Activated T-cell treated with anti-CD3 and anti-CD28 coated beads, Interleukin-2, amount 50 U/mL, for 72 hours (primary cell): ENCODE measurements at places on chromosomes 7 and 10.

- no peak for DNase-seq
Measured at GRCh38 chr10:66762218-66762729, 163.6 kb upstream of the LRRTM3 start.

- DNase-seq: no peak
Measured at GRCh38 chr7:29878081-29878688, 71.9 kb downstream of the WIPF3 start.

DNA sequence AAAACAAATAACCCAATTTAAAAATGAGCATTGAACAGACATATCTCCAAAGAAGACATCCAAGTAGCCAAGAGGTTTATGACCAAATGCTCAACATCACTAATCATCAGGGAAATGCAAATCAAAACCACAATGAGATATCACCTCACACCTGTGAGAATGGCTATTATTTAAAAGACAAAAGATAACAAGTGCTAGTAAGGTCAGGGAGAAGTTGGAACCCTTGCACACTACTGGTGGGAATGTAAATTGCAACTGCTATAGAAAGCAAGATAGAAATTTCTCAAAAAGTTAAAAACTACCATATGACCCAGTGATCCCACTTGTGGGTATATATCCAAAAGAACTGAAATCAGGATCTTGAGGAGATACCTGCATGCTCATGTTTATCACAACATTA lies 49.5 kb downstream of the SGMS1 start:
- DNase-seq: no peak

GRCh38 chr7:5495581-5496375 lies 72.1 kb upstream of the TNRC18 start:
- DNase-seq: no peak

GRCh38 chr7:4730971-4731370 lies 44.5 kb upstream of the AP5Z1 start:
- no peak for DNase-seq

DNA sequence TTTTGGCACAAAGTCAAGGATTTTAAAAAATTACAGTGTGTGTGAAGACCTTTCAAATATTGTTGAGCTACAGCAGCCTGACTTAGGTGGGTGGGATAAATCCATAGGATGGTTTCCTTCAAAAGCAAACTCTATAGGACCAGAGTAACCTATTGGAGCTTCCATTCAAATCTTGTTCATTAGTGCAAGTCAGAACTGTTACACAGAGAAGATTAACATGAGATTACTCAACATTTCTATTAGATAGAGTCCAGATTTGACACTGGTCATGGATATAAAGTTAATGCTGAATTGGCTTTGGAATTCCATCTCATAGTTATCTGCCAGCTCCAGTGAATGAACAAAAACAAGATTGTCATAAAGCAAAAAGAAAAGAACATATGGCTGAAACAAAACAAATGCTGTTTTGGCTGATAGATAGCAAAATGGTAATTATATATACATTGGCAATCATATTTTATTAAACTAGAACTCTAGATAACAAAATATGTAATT lies 129.6 kb upstream of the SEMA3A start:
- no peak for DNase-seq

- DNase-seq: no peak
Measured at GRCh38 chr10:12638103-12638502, 288.8 kb downstream of the CAMK1D start.

GRCh38 chr7:20597339-20597738 lies 18.1 kb upstream of the ABCB5 start:
- DNase-seq: no peak

- DNase-seq: no peak
Measured at GRCh38 chr10:15344876-15345285, 26.2 kb downstream of the FAM171A1 start.

DNA sequence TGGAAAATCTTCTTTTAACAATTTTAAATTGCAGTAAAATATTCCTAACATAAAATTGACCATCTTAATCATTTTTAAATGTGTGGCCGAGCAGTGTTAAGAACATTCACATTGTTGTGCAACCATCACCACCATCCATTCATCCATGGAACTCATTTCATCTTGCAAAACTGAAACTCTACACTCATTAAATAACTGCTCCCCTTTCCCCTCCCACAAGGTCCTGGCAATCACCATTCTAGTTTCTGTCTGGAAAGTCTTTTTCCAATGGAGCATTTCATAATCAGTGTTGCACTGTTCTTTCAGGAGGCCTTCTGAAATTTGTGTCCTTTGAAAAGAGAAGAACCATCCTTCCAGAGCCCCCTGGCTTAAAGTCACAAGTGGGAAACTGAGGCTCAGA lies 233.1 kb downstream of the PLXNA4 start:
- no peak for DNase-seq

- DNase-seq: no peak
Measured at GRCh38 chr10:103574097-103575061, 80.9 kb downstream of the NEURL1 start.

DNA sequence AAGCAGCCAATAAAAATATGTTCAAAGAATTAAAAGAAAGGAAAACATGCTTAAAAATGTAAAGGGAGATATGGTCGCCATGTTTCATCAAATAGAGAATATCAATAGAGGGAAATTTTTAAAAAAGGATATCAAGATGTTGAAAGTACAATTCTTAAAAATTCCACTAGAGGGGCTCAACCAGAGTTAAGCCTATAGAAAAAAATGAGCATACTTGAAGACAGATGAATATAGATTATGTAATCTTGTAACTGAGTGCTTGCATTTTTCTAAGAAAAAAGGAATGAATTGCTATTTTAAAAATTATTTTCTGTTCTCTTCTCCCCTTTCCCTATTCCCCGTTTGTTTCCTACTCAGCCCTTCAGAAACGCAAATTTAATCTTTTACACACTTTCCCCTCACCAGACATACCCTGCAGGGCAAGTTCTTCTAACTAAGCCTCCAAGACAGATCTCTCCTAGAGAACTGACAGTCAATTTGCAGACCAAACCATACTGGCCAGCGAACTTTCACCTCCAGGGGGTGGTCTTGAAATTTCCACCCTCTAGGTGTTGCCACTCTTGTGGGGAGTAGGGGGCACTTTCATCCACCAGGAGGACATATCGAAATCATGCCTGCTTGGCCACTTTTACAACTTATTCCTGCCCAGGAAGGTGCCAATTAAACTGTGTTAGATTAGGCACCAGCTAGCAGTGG lies 67.7 kb downstream of the NSUN6 start:
- DNase-seq: no peak

DNA sequence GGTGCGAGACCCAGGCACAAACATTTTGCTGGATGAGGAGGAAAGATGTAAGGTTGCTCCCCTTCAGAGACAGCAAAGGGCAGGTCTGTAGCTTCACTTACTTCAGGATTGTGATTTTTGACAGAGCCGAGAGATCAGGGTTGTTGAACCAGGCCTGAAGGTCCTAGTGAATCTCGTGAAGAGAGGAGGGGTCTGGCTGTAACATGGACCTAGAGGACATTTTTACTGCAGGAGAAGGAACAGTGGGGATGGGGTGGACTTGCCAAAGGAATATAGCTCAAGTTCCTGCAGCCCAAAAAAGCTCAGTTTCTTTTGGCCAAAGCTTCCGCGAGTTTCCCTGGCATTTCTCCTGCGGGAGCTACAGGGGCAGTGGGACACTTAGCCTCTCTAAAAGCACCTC lies 976 bp upstream of the EGFR start:
- no peak for DNase-seq

DNA sequence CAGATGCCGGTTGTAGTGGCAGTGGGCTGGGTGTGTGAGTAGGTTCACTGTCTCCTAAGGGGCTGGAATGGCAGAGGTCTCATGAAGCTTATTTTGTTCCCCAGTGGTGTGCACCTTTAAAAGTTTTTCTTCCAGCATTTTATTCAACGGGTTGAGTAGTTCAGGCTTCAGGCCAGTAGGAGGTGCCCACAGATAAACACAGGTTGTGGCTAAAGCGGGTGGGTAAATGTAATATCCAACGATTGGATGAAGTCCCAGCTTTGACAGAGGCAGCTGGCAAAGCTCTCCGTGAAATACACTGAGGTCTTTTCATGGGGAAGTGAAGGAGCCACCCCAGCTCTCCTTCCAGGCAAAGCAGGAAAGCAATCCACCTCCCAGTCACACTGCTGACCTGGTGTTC lies 339.8 kb upstream of the LRRTM3 start:
- DNase-seq: no peak

DNA sequence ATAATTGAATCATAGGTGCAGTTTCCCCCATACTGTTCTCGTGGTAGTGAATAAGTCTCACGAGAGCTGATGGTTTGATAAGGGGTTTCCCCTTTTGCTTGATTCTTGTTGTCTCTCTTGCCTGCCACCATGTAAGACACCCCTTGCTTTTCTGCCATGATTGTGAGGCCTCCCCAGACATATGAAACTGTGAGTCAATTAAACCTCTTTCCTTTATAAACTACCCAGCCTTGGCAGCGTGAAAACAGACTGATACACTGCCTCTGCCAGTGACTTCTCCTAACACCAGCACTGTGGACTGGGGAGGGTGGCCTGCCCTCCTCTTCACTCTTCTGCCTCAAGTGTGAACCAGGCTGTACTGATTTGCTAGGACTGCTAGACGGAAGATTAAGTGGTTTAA lies 108.6 kb downstream of the RAB11FIP2 start:
- DNase-seq: no peak

DNA sequence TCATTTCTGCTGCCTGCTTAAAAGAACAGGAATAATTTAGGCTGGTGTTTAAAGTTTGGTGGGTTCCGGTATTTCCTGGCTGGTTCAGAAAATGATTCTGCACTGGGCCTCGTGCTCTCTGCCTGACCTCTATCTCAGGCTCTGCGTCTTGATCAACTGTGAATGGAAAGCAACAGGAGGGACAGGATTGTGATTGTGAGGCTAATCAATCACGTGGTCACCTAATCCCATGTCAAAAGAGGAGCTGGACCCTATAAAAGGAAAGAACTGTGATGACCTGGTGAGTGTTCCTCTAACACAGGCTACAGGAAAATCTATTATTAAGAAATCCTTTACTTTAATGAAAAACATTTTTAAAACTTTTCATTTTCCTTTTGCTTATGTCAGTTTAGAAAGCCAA lies at the start of gene DHX32:
Gene DHX32, minus strand, starts transcription at position 101 of the 400 bp plus-strand sequence. CDS start 468 bp downstream, outside the sequence.
- DNase-seq: no peak

DNA sequence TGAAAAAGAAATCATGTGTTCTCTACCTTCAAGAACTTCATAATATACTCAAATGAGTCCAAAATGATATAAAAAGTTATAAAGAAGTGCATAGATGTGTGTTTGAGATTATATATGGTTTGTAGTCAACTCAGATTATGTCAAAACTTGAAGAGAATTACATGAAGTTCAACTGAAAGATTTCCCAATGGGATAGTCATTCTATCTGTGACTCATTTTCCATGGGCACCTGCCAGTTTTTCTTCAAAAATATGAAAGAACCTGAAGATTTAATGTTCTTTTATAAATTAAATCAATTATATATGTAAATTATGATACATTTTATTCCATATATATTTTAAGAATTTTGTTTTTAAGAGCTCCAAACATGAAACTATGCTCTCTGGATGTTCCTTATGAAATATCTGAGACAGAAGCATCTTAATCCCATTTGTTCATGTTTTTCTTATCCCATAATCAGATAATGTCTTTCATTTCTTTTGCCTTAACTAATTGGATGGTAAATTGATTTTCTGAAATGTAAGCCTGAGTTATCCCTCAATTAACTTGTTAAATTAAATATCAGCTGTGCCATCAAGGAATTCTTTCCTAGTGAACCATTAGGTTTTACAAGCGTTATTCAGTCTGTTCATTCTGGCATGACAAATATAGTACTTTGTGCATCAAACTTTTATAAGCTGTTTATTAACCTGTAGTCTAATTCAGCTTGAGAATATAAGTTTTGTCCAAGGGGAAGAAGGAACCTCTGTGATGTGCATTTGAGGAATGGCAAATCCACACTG lies 387.1 kb downstream of the IPMK start:
- no peak for DNase-seq

DNA sequence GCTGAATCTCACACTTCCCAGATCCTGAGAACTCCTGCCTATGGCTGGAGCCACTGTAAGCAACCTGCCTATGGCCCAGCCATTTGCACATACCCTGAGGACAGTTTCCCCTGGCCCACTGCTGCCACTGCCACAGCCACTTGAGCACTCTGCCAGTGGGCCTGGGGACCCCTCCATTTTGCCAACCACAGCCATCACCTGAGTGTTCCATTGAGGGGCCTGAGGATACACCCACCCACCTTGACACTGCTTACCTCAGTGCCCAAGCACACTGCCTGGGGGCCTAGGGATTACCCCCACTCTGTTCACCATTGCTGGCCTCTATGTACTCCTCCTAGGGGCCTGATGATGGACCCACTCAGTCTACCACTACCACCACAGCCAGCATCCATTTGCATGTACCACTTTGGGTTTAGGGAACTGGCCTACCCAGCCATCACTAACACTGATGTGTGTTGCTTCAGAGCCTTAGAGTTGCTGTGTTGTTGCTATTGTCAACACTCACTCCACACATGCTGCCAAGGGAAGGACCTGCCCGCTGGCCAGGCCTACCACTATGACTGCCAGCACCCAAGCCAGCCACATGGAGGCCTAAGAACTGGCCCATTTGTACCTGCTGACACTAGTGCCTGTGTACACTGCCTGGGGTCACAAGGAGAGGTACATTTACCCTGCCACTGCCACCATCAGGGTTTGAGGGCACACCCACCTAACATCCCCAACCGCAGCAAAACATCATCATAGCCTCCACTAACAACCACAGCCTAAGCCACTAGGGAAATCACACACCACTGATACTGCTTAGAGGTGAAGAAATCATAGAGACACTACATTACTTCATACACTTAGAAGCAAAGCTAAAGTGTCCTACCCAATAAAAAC lies 45.9 kb upstream of the ANTXRL start:
- peak; percentile 40 for DNase-seq
